Kidney (tissue), 22 donors: ENCODE measurements at places on chromosomes 11 and 22. TPM values are rescaled to one million over a fixed set of nuclear protein-coding genes. Genes with fewer than 3 reads are reported as not detected.
A peak's percentile ranks its signal among the peaks of the same experiment; 100 is the strongest.

- no peaks in the 10 kb centered on the region for H3K36me3 ChIP-seq
- no peak overlapping the region for H3K27ac ChIP-seq
- H3K4me1 ChIP-seq = peaks cover 10% of the 10 kb centered on the region
- H3K27me3 ChIP-seq = peaks cover 3% of the 10 kb centered on the region
- H3K4me3 ChIP-seq = no peak overlapping the region
These were observed 1.5 kb downstream of the DGAT2 start for GRCh38 chr11:75770102-75770501.

DNA sequence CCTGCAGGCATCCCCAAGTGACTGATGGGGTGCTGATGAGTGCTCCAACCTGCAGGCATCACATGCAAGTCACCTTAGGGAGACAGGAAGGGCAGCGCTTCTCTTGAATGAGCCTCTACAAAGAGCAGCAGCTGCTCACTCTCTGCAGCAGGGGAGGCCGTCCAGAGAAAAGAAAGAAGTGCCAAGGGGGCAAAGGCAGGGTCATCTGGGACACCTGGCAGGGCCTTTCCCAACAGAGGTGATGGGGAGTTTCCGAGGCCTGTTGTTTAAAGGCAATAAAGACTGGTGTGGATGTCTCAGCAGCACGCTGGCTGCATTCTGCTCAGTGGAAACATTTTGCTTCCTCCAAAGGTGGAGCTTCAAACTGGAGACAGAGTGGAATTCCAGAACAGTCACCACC, 113.7 kb downstream of the ETS1 start:
- H3K27me3 ChIP-seq = no peaks in the 10 kb centered on the region
- no peak overlapping the region for H3K4me3 ChIP-seq
- no peaks in the 10 kb centered on the region for H3K36me3 ChIP-seq
- H3K27ac ChIP-seq = no peak overlapping the region
- peak; percentile 46 for DNase-seq

The MADD gene
- 39.2 TPM for total RNA-seq

DNA sequence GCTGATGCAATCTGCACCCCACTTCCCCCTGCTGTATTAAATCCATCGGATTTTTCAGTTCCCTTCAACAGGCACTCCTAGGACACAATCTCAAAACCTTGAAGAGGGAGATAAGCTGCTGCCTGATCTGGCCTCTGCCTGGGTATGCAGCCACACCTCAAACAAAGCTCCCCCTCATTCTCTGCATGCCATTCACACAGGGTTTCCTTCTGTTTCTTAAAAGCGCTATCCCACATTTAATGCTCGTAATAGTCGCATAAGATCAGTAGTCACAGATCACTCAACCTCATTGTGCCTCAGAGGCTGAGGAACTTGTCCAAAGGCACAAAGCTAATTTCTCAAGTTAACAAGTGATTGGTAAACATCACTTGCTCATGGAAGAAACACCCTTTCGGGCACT, 34.0 kb downstream of the UQCR10 start:
- peaks cover 7% of the 10 kb centered on the region for H3K4me1 ChIP-seq
- no peaks in the 10 kb centered on the region for H3K27me3 ChIP-seq
- DNase-seq = no peak
- H3K27ac ChIP-seq = no peak overlapping the region
- H3K4me3 ChIP-seq = no peak overlapping the region

- no peak overlapping the region for H3K4me3 ChIP-seq
- peak; percentile 61 for DNase-seq
- no peaks in the 10 kb centered on the region for H3K27me3 ChIP-seq
- no peak overlapping the region for H3K27ac ChIP-seq
- no peaks in the 10 kb centered on the region for H3K4me1 ChIP-seq
- no peaks in the 10 kb centered on the region for H3K36me3 ChIP-seq
These were observed 121.5 kb downstream of the KCNQ1OT1 start for GRCh38 chr11:2577991-2578928.

DNA sequence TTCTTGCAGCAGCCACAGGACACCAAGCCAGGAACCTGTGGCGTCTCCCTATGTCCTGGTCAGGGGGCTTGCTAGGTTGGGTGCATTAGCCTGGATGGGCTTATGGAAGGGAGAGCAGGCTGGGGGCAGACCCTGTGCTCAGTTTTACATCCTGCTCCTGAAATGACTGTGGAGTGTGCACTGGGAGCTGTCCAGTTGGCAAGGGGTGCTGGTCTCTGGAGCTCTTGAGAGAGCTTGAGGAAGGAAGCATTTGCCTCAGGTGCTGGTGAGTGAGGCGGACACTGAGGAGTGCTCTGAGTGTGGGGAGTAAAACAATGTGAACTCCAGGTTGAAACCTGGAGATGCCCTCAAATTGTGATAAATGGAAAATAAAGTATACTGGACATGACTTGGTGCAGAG, 3.4 kb downstream of the SCGB1D4 start:
- H3K4me3 ChIP-seq = no peak overlapping the region
- no peaks in the 10 kb centered on the region for H3K4me1 ChIP-seq
- peak; percentile 59 for DNase-seq
- H3K27me3 ChIP-seq = no peaks in the 10 kb centered on the region
- H3K27ac ChIP-seq = no peak overlapping the region

- DNase-seq = peak; percentile 99
- peak within 1 kb of the TSS; percentile 86 for H3K27ac ChIP-seq
- H3K4me1 ChIP-seq = peaks cover 6% of the 10 kb centered on the region
- peak within 1 kb of the TSS; percentile 85 for H3K4me3 ChIP-seq
- H3K36me3 ChIP-seq = peaks cover 4% of the 10 kb centered on the region
These were observed at the start of gene GTSE1 for GRCh38 chr22:46296257-46297150. Gene GTSE1, plus strand, starts transcription at chr22:46296870. Its CDS starts 531 bp downstream, at chr22:46297401.

The DDTL gene
- 5.6 TPM for total RNA-seq

DNA sequence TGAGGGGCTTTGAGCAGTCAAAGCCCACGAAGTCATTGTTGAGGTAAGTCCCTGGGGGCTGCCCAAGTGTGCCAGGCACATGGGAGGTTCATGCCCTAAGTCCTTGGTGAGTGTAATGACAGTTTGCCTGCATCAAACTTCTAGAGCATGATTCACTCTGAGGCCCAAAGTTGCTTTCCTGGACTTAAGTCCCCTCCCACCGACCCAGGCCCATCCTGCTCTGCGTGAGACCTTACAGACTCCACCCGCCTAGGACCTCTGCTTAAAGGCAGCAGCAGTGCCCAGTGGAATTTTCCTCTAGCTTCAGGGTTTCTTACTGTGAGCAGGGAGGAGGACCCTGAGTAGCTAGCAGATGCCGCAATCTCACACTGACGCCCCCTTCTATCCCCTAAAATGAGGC, 5.7 kb upstream of the PVALB start:
- no peak for DNase-seq
- no peaks in the 10 kb centered on the region for H3K4me1 ChIP-seq
- no peaks in the 10 kb centered on the region for H3K36me3 ChIP-seq
- no peak overlapping the region for H3K4me3 ChIP-seq

The TECTA gene
- 1.2 TPM for total RNA-seq

- no peak for DNase-seq
- H3K27ac ChIP-seq = peak overlapping the region; percentile 34
- H3K27me3 ChIP-seq = no peaks in the 10 kb centered on the region
- no peak overlapping the region for H3K4me3 ChIP-seq
These were observed 12.8 kb downstream of the DGCR2 start for GRCh38 chr22:19109198-19110063.

The GAB4 gene
- total RNA-seq = not detected
